ENCODE measurements at places on chromosomes 4 and X.
A peak's percentile ranks its signal among the peaks of the same experiment; 100 is the strongest.

GRCh38 chr4:109969919-109970318 is 57.2 kb downstream of the EGF start:
- no peak for DNase-seq

GRCh38 chr4:158181906-158182305 is 9.1 kb upstream of the GASK1B start:
- DNase-seq = no peak

GRCh38 chr4:26452565-26453531 is 37.4 kb downstream of the CCKAR start:
- no peak for DNase-seq

GRCh38 chr4:40369437-40370274 is 34.5 kb downstream of the CHRNA9 start:
- DNase-seq = no peak

DNA sequence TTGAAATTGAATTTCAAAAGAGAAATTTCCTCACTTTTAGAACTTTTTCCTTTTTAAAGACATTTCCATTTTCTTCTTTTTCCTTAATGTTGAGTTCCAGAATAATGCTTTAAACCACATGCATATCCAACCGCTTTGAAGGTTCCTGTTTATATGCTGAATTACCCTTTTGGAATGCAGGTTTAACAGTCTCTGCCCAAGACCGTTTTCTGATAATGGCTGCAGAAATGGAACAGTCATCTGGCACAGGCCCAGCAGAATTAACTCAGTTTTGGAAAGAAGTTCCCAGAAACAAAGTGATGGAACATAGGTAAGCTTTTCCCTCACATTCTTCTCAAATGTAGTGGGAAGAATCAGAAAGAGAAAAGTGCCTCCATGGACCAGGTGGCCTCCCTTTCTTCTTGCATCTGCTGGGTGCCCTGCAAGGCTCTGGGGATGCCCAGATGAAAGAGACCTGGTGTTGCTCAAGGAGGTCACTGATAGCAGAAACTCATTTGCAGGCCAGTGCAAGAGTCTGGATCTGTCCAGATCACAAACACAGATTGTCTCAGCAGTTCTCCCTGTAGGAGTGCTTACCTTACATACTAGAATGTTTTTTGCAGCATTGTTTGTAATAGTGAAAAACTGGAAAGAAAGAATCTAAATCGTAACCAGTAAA is 42.9 kb downstream of the MOSPD2 start:
- DNase-seq = peak; percentile 51

DNA sequence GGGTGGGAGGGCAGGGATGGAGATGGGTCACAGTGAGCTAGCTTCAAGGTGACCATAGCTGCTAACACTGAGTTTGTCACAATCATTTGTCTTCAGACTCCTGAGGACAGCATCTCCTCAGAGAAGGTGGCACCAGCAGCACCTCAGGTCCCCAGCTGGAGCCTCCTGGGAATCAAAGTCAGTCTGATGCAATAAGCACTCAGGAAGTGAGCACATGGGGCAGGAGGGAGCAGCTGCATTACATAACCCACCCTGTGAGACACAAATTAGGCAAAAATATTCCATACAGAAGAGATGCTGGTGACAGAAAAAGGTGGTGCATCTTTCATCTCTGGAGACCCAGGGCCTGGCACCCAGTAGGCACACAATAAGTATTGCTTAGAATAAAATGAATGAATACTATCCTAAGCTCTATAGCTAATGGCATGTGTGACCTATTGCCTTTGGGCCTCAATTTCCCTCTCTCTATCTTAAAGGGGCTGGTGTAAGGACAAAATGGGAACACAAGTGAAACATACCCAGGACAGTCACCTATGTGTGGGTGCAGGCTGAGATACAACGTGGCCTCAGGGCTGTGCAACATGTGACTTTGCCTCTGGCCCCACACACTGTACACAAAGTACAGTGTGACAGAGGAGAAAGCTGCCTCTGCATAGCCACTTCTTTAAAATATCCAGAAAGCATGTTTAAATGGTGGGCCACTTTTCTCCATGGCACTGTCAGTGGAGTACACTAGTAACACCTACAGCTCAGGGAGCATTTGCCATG is 37.1 kb downstream of the SLC39A8 start:
- peak; percentile 17 for DNase-seq

- DNase-seq = no peak
These were observed 63.6 kb downstream of the REPS2 start for GRCh38 chrX:17009856-17010625.

GRCh38 chrX:120429776-120430540 is 39.1 kb downstream of the LAMP2 start:
- no peak for DNase-seq

DNA sequence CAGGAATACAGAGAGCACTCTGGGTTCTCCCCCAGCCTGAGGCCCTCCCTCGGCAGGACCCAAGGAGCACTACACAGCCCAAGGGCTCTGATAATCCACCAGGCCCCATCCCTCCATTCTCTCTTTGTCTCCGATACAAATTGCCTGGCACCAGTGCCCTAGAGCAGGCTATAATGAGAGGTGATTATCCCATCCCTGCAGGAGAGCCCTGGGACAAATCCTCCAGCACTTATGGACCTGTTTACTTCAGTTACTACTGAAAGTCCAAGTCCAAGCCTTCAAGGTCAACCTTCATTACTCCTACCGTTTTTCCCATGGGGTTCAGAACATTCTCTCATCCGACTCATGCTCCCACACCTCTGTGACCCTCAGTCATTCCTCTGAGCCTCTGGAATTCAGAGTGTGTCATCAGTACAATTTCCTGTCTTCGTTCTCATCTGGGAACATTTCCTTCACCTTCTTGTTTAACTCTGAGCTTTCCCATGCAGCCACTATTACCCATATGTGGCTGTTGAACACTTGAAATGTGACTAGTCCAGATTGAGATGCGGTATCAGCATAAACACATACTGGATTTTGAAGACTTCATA is 299.0 kb downstream of the RAPGEF2 start:
- peak; percentile 97 for DNase-seq

DNA sequence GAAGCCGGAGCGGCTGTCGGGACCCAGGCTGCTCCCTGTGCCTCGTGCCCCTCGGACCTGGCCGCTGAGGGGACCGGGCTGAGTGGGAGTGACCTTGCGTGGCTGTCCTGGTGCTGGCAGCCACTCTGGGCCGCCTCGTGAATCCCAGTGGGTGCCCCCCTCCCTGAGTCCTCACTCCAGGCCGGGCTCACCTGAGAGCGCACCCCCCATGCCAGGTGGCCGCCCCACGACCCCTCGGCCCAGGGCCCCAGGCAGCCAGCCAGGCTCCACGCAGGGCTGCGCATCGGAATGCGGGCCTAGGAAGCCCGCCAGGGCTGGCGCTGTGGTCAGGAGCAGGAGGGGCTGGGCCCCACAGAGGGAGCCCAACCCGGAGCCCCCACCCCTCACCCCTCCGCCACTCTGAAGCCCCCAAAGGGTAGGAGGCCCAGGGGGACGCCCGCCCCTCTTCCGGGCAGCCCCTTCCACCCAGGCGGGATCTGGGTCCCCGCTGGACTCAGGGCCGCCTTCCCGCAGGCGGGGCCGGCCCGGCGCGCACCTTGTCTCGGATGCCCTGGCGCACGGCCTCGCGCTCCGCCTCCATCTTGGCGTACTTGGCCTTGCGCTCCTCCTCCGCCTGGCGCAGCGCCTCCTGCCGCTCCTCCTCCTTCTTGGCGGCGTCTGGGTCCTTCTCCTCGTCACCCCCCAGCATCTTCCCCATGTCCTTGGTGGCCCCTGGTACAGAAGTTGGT is 33.9 kb downstream of the CPLX1 start:
- no peak for DNase-seq

- no peak for DNase-seq
These were observed 149.2 kb upstream of the TEX13C start for GRCh38 chrX:125170459-125170858.

GRCh38 chrX:45022150-45022549 is 149.2 kb downstream of the KDM6A start:
- no peak for DNase-seq

DNA sequence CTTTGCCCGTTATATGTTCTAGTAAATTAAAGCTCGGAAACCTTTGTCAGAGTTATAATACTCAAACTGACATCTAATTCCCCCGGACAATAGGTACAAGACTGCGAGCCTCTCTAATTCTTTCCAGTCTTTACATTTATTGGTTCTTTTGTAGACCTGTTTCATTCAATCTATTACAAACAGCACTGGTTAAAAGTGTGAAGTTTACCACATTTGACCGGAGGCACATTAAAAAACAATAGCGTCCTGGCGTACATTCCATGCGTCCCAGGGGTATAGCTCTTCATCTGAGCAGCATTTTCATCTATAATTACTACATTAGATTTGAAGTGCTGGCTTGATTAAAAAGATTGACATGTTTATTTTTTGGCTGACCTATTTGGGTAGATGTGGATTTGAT is 49.9 kb upstream of the TENM3 start:
- no peak for DNase-seq

- DNase-seq = peak; percentile 5
These were observed 98.3 kb downstream of the FAM47B start for GRCh38 chrX:35040871-35041270.

DNA sequence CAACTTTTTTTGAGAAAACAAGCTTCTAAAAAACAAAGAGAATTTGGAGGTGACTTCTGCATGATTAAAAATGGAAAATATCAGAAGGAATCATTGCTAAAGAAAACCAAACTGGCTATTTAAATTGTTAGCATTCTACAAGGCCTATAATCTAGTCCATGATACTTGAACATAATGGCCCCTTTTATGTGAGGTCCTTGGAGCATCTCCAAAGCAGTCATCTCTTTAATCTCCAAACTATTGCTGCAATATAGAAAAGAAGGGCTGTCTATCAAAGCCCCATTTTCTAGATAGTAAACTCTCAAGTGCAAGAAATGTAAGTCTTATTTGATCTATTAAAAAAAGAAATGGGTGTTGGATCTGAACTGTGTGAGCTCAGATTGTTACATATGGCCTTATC is 615.1 kb downstream of the CENPC start:
- DNase-seq = no peak

- DNase-seq = peak; percentile 41
These were observed 1833.2 kb upstream of the PCDH7 start for GRCh38 chr4:28886934-28887333.

GRCh38 chrX:110034036-110034435 is 31.1 kb downstream of the TMEM164 start:
- no peak for DNase-seq

- DNase-seq = peak; percentile 13
These were observed 13.3 kb downstream of the SPCS3 start for GRCh38 chr4:176333076-176333475.

- no peak for DNase-seq
These were observed 603.6 kb downstream of the SPRY1 start for GRCh38 chr4:124000233-124000632.

DNA sequence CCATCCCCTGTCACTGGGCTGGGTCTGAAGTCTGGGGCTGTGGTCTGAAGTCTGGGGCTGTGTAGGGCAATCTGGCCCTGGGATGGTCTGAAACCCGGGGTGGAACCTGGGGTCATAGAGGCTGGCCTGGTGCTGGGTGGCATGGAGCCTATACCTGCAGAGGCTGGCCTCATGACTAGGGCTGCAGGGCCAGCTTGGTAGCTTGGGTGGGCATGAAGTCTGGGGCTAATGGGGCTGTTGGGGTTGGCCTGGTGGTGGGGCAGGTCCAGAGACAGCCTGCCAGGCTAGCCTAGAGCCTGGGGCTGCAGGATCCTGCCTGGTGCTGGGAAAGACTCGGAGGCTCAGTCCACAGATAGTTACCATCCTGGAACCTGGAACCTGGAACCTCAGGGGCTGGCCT is 37.0 kb downstream of the GALNT7 start:
- no peak for DNase-seq

- no peak for DNase-seq
These were observed 15.3 kb downstream of the CPZ start for GRCh38 chr4:8607603-8608481.

- peak; percentile 78 for DNase-seq
These were observed 11.7 kb downstream of the BBS12 start for GRCh38 chr4:122744229-122744628.

DNA sequence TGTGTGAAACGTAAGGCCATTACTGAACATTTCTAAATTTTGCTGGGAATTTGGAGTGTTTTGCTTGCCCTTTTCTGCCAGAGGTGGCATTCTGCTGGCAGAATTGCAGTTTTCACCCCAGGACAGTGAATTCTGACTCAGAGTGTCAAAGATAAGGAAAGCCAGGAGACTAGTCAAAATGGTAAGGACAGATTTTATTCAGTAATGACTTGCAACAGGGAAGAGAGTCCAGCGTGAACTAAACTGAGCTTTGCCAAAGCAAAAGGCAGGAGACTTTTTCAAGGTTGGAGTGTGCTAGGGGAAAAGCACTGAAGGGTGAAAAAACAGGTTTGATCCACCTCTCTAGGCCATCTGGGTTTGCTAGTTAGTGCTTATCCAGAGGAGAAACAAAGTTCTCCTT is 19.4 kb downstream of the MRFAP1 start:
- DNase-seq = no peak

DNA sequence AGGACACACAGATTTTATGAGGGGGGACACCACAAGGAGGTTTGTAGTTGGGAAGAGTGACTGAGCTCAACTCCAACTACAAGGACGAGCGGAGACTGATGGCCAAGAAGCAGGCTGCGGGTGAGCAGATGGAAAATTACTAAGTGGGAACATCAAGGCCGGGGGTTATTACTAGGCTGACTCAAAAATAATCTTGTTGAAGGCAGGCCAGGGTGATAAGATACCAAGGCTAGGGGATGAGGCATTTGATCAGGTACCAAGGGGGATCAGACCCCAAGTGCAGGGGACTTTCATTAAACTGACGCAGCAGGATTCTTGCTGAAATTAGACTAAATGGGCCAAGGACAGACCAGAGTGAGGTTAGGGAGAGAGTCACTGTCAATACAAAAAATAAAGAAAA is 119.4 kb upstream of the SORBS2 start:
- DNase-seq = no peak

GRCh38 chr4:67556436-67556835 is 2.1 kb upstream of the STAP1 start:
- DNase-seq = peak; percentile 21

- DNase-seq = peak; percentile 47
These were observed 95.4 kb downstream of the NKX6-1 start for GRCh38 chr4:84403656-84404055.

- DNase-seq = no peak
These were observed 357.0 kb upstream of the AADAT start for GRCh38 chr4:170446782-170447181.
